ENCODE measurements at places on chromosomes 7 and 10.

DNA sequence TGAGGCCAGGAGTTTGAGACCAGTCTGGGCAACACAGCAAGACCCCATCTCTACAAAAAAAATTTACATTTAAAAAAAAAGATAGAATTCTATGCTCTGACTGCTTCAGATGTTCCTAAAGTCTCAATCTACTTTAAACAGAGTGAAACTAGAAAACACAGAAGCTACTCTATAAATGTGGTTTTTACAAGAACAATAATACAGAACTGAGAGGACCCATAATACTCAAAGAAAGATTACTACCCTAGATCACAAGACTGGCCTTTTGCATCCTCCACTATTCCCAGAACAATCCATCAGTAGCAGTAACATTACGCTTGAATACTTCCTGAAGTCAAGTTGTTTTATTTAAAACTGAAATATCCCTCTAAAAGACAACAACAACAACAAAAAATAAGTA is 119.4 kb downstream of the ZFAND4 start:
- DNase-seq = no peak

DNA sequence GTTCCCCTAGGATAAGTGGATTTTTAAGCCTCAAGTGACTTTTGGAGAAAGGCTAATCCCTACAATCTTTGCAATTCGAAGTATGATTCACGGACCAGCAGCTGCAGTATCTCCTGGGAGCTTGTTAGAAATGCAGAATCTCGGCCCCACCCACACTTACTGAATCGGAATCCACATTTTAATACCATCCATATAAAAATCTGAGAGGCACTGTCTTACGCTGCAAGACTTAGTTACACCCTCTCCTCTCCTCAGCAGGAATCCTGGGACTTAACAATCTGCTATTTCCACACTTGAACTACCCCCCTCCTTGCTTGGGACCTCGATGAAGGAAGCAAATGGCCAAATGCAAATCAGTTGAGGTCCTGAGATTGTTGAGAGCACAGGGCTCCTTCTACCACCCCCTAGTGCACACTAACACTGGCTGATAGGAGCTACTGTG is 21.0 kb downstream of the ITPRIP start:
- DNase-seq = no peak

- DNase-seq = no peak
Measured at GRCh38 chr7:42227936-42228591, 8.9 kb downstream of the GLI3 start.

- no peak for DNase-seq
Measured at GRCh38 chr7:43700059-43700501, 29.2 kb downstream of the COA1 start.

DNA sequence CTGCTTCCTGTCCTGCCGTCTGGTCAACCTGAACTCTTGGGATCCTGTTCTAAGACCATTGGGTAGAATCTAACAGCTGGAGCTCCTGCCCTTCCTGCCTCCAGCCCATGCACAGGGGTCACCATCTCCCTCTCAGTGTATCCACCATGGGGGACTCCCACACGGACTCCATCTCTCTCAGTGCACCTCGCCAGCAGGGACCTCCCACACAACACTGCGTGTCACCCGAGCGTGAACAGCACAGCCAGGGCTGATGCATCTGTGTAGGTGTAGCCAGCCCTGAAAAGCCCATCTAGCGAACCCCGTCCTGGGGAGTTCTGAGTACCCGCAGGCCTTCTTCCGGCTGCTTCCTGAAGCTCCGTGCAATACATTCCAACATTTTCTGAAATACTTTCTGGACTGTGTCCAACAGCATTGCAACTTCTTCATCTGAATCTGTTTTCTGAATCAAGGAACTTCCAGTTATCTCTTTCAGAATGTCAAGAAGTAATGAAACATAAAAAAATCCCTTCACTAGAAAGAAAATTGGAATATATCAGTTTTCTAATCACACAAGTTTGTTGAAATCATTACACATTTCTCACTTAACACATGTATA is 52.5 kb downstream of the NCAPG2 start:
- no peak for DNase-seq

DNA sequence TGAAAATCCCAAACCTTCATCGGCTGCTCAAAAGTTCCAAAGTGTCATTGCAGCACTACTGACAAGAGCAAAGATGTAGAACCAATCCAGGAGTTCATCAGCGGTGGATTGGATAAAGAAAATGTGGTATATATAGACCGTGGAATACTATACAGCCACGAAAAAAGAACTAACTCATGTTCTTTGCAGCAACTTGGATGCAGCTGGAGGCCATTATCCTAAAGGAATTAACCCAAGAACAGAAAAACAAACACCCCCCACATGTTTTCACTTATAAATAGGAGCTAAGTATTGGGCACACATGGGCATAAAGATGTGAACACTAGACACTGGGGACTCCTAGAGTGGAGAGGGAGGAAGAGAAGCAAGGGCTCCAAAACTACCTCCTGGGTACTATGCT is 31.6 kb downstream of the PHYH start:
- no peak for DNase-seq

GRCh38 chr10:35025916-35026315 is 64.2 kb downstream of the CUL2 start:
- DNase-seq = no peak

- no peak for DNase-seq
Measured at GRCh38 chr10:116183733-116184511, 89.1 kb downstream of the GFRA1 start.

- no peak for DNase-seq
Measured at GRCh38 chr10:18527687-18528086, 123.7 kb downstream of the NSUN6 start.

- DNase-seq = no peak
Measured at GRCh38 chr10:73810735-73811465, 498 bp downstream of the NDST2 start.

DNA sequence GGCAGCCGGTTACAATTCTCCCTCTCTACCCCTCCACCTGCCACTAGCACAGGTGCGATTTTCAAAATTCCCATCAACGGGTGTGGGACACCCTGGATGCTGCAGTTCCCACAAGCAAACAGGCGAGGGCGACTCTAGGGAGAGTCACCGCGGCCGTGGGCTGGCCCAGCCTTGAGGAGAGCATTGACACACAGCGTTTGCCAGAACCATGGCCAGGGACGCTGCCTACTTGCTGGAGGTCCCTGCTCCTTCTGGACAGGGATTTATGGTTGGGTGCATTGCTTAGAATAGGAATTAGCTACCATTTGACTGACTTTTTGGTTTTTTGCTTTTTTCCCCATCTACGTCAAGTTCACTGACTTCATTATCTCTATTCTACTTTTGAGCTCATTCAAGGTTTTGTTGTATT is 19.0 kb upstream of the CLDN4 start:
- DNase-seq = peak; percentile 10

- DNase-seq = no peak
Measured at GRCh38 chr7:112886208-112886607, 96.0 kb upstream of the TMEM168 start.

DNA sequence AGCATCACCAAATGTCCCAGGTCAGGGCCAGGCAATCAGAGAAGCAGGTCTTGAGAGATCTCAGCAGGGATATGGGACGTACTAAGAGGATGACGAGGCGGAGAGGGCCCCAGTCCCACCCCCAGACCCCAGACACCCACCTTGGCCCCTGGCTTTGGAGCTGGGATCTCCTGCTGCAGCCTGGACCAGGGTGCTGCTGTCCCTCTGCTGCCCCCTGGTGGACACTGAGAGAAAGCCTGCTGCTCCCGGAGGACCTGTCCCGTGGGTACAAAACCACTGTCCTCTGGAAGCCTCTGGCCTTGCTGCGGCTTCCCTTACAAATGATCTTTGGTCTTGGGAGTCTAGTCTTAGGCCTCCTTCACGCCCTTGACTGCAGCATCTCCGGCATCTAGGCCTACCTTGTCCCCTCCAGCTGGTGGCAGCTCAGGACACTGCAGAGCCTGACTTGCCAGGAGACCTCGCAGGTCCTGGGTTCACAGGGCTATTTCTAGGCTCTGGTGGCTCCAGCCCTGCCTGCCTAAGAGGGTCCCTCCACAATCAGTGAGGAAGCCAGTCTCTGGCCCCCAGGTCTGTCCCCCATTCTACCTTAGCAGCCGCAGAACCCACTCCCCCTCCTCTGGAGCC is 97.1 kb downstream of the RGS10 start:
- DNase-seq = peak; percentile 79

GRCh38 chr7:44965441-44965903 is 13.3 kb downstream of the MYO1G start:
- DNase-seq = no peak

DNA sequence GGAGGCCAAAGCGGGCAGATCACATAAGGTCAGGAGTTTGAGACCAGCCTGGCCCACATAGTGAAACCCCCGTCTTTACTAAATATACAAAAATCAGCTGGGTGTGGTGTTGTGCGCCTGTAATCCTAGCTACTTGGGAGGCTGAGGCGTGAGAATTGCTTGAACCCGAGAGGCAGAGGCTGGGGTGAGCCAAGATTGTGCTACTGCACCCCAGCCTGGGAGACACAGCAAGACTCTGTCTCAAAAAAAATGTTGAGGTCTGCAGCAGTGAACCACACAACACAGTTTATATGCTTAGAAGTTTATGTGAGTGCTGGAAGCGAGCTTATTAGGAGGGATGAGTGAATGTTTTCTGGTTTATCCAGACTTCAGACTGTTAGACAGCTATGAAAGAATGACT is 10.4 kb downstream of the LHPP start:
- DNase-seq = no peak

GRCh38 chr7:75861636-75862035 is 17.2 kb upstream of the RHBDD2 start:
- no peak for DNase-seq

GRCh38 chr10:79069325-79070080 is 737 bp downstream of the ZMIZ1 start:
- DNase-seq = no peak

DNA sequence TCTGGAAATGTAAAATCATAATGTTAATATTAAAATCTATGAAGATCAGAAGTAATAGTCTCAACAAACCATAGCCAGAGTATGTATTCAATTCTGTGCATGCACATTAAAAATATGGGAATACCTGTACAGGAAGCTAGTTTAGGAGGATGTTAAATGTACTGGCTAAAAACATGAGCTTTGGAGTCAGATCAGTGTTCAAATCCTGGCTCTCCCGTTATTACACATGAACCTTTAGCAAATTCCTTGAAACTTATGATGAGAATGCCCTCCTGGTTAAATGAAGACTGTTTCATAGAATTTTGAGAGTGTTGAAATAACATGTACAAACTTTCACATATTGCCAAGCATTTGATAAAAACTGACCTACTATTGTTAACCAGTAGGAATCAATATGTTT is 4.6 kb downstream of the ARL4A start:
- DNase-seq = no peak
